AML-193 (cell line): ENCODE measurements at places on chromosomes 1 and 21.

DNA sequence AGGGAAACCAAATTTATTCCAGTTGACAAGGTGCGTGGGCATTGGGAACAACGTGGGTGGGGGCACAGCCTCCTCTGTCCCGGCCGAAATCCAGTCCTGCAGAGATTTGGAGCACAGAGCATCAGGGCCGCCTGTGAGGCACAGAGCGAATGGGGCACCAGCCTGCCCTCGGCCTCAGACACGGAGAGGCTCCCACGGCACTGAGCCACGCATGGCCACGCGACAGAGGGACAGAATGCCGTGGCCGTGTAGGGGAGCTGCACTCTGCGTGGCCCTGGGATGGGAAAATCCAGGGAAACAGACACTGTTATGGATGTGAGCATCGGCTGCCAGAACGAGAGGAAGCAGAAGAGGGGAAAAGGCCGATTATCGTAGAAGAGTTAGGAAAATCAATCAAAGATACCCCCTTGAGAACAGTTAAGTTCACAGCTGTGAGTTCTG lies 13.5 kb upstream of the C1orf159 start:
- DNase-seq: no peak

DNA sequence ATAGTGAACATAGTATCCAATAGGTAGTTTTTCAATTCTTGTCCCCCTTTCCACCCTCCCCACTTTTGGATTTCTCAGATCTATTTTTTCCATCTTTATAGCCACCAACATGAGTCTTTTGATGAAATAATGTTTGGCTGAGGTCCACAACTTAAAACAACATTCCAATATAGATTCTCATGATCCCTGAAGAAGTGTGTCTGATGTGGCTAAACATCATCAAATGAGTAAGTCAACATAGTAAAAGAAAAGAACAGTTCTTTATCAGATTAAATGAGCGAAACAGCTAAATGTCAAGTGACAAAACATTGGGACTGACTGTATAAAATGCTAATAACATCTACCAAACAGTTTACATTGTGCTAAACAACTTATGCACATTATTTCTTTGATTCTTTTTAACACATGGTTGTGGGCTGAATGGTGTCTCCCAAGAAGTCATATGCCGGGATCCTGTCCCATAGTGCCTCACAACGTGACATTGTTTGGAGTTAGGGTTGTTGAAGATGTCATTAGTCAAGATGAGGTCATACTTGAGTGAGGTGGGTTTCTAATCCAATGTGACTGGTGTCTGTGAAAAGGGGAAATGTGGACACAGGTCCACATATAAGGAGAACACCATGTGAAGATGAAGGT lies 453.6 kb downstream of the LTN1 start:
- no peak for DNase-seq

DNA sequence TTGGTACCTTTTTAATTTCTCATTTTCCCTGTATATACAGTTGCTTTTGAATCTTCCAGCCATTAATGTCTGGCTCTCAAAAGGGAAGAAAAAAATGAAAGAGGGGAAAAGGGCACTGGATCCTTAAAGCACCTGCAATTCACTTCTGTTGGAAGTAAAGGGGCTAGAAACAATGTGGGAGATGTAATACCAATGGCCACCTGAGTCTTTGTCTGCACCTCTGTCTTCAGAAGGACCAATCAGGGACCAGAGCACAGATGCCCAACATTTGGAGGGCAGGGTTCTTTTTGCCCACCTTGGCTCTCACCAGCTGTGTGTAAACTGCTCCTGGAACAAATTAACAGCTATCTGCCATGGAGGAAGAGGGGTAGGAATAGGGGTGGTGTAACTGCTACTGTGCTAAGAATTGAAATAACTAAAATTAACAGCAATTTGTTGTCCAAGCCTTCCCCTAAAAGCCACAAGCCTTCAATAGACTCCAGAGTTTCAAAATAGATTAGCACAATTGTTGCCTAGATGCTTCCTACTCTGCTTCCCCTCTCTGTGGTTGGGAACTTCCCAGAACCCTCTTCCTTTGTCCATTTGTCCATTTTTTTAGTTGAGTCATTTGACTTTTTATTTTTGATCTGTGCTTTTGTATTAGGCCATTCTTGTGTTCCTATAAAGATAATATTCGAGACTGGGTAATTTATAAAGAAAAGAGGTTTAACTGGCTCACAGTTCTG lies 11.5 kb upstream of the LRRC8B start:
- DNase-seq: peak; percentile 24

DNA sequence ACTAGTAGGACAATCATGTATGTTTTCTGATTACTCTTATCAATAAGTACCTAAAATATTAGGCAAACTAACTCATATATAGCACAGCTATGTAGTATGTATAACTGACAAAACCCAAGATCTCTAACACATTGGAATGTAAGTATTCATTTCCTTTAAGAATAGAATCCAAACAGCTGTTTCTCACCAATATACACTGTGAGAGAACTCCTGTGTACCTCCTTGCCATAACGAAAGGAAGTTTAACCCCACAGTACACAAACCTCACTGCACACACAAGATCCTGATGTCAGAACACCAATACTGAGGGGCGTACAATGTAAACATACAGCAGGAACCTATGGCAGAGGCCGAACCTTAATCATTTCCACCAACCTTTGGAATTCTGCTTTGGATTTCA lies 113.0 kb downstream of the SMYD3 start:
- no peak for DNase-seq

GRCh38 chr21:31898933-31899630 lies 26.3 kb downstream of the HUNK start:
- no peak for DNase-seq

- no peak for DNase-seq
Observed at GRCh38 chr1:179046808-179047635, 21.3 kb downstream of the FAM20B start.

DNA sequence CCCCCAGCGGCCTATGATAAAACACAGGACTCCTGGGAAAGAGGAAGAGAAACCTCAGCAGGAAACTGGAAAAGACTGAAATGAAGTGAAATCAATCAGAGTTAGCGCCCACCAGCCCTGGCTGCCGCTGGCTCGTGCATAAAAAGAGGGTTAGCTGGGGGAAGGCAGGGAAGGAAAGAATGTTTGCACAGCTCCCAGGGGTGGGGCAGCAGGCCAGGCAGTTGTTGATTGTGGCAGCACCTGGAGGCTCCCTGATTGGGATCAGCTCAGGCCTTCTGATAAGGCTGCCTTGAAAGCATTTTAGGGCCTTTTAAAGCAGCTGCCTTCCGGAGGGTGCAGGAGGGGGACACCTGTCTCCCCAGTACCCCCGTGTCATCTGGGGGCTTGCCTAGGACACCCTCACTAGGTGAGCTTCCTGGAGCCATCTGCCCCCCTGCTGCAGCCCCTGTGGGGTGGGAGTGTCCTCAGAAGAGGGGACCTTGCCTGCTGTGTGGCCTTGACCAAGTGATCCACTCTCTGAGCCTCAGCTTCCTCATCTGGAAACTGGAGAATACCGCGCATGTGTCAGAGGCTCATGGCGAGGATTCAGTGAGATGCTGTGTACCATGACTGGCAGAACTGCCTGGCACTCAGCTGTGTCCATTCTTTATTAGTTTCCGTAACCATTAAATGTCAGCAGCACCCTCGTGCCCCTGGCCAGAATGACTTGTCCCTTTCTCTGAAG lies 6.6 kb downstream of the EPHB2 start:
- no peak for DNase-seq

DNA sequence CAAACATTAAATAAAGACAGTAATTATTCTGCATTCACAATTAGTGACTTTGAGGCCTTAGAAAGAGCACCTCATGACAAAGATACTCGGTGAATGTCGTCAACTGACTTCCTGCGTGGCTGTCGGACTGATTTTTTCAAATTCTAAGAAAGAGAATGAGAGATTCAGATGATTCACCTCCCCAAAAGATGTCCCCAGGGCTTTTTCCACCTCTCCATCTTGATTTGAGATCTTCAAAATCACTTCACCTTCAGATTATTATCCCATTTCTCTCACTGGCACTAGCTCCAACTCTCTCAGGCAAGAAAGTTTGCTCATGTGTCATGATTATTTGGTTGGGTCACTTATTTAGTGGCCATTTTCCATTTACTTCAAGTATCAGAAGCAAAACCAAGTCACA lies 5.0 kb upstream of the EDEM3 start:
- DNase-seq: no peak

DNA sequence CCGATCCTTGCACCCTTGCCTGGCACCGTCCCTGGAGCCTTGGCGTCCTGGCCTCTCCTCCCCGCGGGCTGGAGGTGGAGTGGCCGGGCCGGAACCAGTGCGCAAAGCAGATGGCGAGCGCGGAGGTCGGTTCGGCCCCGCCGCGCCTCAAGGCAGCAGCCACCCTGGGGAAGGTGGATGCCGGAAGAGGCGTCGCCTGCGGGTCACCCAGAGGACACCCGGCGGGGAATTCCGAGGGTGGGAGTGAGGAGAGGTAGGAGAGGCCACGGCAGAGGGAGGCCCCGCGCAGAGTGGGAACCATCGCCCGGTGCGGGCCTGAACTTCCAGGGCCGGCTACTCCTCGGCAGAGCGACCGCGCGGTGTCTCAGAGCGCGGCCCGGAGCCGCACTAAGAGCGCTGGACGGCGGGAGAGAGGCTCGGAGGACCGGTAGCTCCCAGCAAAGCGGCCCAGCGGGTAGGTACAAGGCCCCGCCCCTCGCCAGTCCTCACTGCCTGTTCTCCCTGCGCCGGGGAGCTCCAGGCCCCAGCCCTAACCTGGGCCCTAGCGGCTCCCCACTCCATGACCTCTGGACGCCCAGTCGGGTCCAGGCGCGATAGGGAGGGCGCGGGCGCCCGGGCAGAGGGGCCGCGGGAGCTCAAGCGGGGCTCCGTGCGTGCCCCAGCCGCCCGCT lies at the start of gene RNF207:
TSS of gene RNF207 (plus strand) at position 271 of the 671 bp plus-strand sequence. CDS start 417 bp downstream, outside the sequence.
- no peak for DNase-seq

- DNase-seq: no peak
Observed at GRCh38 chr1:220099826-220100225, 5.9 kb downstream of the IARS2 start.

DNA sequence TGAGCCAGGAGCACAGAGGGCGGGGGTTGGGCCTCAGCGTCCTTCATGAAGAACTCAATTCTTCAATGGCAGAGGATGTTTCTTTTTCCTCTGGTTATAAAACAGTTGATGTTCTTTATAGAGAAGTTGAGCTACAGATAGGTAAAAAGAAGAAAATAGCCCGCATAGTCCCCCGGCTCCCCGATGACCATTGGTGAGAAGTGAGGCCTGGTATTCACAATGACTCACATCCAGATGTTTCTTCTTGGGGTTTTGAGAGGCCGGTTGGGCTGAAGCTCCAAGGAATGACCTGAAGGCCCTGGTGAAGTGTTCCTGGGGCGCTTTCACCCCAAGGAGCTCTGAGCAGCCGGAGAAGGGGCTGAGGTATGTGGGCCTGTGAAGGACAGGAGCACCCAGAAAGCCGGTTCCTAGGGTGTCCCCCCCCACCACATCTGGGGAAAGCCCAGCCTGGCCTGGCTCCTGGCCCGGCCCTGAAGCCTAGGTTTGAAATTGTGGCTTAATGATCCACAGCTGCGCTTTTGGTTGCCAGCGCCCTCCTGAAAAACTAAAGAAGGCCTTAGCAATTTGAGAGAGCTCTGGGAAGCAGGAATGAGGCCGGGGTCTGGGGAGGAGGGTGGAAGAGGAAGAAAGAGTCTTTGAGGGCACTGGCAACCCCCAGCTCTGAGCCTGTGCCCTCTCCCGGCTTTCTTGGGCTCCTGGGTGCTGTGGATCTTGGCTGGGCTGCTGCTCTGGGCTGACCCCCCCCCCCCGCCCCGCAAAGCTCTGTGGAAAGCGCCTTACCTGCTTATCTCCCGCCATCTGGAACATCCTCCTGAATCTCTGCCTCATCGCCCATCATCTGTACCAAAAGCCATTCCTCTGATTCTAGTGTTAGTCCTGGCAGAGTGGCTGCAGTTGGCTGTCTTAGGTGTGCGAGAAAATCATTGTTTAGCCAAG lies 444.7 kb downstream of the CAMTA1 start:
- no peak for DNase-seq
